Foreskin keratinocyte (primary cell): ENCODE measurements at places on chromosomes 2 and 18.

DNA sequence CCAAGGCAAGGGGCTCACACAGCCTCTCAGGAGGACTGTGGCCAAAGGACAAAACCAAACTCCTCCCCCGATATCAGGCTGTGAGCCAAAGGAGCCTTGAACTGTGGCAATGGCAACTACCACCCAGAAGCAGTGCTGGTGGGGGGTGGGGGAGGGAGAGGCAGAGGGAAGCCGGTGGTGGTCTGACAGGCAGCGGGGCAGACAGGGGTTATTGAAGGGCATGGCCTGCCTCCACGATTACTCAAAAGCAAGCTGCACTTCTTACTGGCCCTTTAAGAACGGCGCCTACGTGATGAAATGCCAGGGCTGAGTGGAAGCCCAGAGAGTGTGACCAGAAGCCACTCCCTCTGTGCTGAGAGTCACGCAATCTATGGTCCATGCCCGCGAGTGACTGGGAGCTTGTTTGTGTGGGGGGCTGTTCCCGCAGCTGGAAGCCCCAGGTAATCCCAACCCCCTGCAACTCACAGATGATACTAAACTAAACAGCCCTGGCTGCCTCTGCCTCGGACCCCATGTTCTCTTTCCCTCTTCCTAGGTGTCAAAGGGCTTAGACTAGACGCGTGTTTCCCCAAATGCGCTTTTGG is 128.2 kb upstream of the CXCR4 start:
- DNase-seq: no peak

GRCh38 chr2:7673853-7674252 is 756.6 kb downstream of the RNF144A start:
- DNase-seq: no peak

DNA sequence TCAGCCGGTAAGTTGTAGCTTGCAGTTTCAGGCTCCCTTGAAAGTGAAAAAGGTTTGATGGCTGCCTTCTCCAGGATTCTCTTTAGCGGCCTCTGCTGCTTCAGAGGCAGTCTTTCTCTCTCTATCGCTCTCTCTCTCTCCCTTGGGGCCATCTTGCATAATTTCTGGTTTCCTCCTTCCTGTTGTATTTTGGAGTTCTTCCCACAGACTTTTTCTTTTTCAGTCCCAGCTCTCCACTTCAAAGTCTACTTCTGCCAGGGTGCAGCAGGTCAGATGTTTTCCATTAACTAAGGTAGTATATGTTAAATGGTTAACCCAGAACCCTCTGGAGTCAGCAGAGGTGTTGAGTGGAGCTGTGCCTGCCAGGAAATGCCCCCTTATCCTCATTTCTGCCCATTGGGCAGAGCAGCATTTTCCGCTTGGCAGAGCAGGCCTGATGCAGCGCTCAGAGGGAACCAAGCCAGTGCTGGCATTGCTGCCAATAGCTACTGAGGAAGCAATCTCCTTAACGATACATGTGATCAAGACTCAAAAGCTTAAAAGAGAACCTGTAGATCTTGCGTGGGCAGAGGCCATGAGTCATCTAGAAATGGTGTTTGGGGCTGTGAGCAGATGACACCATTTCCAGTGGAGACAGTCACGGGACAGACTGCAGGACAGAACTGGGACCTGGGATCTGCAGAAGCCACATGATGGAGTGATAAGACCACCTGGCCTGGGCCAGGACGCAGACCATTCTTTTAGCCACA is 20.8 kb downstream of the DBI start:
- peak; percentile 50 for DNase-seq

DNA sequence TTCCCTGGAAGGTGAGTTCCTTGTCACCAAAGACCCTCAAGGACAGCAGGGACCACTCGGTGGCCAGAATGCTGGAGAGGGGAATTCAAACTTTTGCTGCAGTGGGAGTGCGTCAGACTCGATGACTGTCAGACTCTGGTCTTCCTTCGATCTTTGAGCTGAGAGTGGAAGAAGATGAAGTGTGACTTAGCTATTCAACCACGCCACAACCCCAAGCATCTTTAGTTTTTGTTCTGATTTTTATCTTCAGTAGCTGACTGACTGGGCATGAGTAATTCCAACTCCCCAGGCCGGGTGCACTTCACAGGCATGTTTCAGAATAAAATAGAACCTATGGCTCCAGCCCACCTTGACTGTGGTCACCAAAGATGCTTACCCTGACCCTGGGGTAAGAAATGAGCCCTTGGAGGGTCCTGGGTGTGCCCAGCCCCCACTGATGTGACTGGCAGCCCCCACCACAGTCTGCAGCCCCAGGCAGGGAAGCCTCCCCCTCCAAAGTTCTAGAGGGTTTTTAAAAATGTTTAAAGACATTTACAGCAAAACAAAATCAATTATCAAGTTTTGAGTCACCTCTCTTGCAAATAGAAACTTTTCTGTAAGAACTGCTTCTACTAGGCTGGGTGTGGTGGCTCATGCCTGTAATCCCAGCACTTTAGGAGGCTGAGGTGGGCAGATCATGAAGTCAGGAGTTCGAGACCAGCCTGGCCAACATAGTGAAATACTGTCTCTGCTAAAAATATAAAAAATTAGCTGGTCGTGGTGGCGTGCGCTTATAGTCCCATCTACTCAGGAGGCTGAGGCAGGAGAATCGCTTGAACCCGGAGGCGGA is 24.9 kb upstream of the YWHAQ start:
- DNase-seq: peak; percentile 82

DNA sequence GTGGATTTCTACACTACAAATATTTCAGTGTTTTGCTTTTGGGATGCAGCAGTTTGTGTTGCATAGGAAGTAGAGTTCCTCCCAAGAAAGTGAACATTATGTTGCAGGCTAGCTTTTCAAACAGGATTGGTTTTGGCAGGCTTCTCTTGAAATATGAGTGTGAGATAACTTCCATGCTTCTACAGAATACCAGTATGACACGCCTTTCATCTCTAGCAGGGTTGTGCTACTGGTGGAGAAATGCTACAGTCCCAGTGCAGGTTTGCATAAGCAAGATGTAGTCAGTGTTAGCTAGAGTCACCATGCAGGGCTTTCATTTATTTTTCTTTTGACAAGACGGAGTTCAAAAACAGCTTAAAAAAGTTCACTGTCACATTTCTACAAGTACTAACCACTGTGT is 17.1 kb upstream of the CAVIN2 start:
- no peak for DNase-seq
